ENCODE measurements at places on chromosomes 5 and 9. TPM values are rescaled to one million over a fixed set of nuclear protein-coding genes. Genes with fewer than 3 reads are reported as not detected.

- DNase-seq: no peak
Observed at GRCh38 chr5:159564031-159564430, 233.7 kb upstream of the IL12B start.

- no peak for DNase-seq
Observed at GRCh38 chr9:130766927-130767307, 68.1 kb upstream of the ABL1 start.

GRCh38 chr5:137300411-137301240 lies 198.5 kb downstream of the SPOCK1 start:
- DNase-seq: no peak

DNA sequence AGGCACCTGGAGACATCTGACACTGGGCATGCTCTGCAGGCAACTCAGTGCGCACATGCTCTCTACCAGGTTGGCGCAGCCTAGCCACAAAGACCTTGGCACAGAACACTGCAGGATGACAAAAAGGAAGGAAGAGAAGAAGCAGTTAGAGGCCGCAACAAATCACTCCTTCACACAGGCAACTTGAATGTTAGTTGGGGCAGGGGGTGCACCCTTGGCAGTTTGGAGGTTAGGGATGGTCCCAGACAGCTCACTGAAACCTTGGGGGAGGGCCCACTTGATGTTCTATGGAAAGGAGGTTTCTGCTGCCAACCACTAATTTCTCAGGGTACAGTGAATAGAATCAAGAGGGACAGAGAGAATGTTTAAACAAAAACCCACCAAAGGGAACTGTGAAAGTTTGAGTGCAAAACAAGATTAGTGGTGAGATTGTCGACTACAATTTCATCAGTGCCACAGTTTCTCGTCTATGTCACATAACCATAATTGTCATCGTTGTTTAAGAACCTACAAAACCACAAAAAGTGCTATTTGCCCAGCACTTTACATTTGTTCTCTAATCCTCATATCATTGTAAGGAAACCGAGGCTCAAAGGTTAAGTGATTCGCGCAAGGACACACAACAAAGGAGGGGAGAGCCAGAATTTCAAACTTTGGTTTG lies 48.7 kb downstream of the FBXW11 start:
- DNase-seq: no peak

RNF44 gene
- 54.6 TPM for polyA plus RNA-seq

DNA sequence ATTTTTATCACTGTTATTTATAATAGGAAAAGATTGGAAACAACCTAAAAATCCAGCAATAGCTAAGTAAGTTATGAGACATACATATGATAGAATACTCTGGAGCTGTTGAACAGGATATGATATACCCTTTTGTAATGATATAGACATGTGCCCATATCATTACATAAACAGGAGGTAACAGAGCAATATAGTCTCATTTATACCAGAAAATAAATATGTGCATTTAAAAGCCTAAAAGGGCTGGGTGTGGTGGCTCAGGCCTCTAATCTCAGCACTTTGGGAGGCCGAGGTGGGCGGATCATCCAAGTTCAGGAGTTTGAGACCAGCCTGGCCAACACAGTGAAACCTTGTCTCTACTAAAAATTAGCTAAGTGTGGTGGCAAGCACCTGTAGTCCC lies 2.3 kb upstream of the FABP6 start:
- no peak for DNase-seq

CLINT1 gene
- 145 TPM for polyA plus RNA-seq

PCDHA9 gene
- 0.08 TPM for polyA plus RNA-seq

- DNase-seq: no peak
Observed at GRCh38 chr9:122314165-122314564, 49.5 kb downstream of the MRRF start.

DNA sequence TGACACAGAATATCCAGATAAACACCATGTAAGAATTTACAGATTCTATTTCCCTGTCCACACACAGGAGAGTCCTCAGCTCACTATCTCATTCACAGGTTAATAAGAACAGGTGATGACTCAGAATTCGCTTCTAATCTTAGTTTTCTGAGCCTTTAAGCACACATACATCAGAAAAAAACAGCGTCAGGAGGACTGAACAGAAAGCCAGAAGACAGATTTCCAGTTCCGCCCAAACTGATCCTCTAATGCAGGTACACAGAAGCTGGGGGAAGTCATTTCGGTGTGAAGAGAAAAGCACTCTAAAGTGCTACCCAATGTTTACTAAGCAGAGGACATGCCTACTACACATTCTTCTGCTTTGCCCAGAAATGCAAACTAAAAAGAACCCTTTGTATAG lies 1.6 kb downstream of the CEMIP2 start:
- no peak for DNase-seq

FRRS1L gene
- 2.1 TPM for polyA plus RNA-seq

DNA sequence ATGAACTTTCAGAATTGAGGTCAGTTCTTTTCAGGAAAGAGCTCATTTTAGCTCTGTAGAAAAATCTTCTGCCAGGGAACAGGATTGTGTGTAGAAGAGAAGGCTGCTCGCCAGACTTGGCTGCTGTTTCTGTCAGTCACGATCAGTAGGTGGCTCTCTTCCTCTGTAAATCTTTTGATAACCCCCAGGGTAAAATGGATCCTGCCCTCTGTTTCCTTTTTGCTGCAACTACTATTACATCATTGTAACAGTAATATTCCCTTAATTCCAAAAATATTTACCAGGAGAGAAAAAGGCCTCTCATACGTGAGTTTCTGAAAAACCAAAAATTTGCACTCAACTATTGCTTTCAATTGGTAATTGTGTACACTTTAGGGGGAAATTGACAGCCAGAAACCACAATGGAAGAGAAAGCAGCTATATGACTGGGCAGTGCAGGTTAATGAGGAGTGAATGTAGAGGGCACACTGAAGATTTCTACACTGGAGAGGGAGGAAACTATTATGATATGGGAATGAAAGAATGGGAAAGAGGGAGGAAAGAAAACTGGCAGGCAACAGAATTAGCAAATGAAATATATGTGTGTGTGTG lies 12.3 kb downstream of the IFNA21 start:
- peak; percentile 1 for DNase-seq

- DNase-seq: no peak
Observed at GRCh38 chr9:32782476-32783167, 718 bp upstream of the TMEM215 start.

- no peak for DNase-seq
Observed at GRCh38 chr5:168578538-168579487, at the start of gene PANK3. TSS of gene PANK3 (minus strand) at chr5:168579368. CDS start at chr5:168579283, 85 bp downstream.

CERT1 gene
- polyA plus RNA-seq: 57.1 TPM

- no peak for DNase-seq
Observed at GRCh38 chr5:167903243-167903642, 388.2 kb upstream of the WWC1 start.

PNPLA7 gene
- polyA plus RNA-seq: 2.0 TPM

FAM219A gene
- 14.1 TPM for polyA plus RNA-seq

GRCh38 chr9:119255116-119255515 lies 114.1 kb downstream of the BRINP1 start:
- DNase-seq: no peak

FER gene
- 19.3 TPM for polyA plus RNA-seq

DNA sequence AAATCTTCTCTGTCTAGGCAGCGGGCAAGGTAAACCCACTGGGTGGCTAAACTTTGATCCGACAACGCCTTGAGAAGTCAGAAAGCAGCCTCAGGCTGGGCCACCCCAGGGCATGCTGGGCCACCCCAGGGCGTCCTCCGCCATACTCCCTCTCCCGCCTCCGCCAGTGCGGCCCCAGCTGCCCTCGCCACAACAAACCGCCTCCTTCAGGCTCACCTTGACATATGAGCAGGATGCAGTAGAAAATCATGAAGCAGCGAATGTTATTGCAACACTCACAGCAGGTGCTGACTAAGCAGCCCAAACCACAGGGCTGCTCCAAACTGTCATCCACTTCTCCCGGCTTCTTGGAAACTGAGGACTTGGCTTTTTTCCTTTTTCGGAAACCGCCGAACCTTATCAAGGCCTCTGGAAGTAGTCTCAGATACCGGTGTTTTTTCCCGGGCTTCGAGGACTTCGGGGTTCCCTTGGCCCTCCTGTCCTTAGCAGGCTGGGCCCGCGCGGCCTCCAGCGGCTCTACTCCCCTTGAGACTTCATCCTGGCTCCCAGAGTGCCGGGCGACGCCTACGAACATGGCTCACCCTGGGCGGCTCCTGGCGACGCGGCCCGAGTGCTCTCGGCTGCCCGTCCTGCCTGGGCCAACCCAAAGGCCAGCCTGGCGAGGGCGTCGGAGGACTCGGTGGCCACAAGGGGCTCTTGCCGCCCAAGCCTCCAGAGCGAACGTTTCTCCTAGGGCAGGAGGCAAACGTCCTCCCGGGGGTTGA lies at the start of gene SLCO6A1:
Gene SLCO6A1 (minus strand): TSS at position 731 of the 764 bp plus-strand sequence. CDS start 157 bp downstream, at position 574.
- no peak for DNase-seq

- no peak for DNase-seq
Observed at GRCh38 chr9:107635101-107635802, 145.7 kb upstream of the KLF4 start.

- peak; percentile 40 for DNase-seq
Observed at GRCh38 chr5:148740966-148741742, 85.3 kb upstream of the ADRB2 start.

GRCh38 chr9:133370685-133371084 lies 5.2 kb downstream of the SURF4 start:
- no peak for DNase-seq

DNA sequence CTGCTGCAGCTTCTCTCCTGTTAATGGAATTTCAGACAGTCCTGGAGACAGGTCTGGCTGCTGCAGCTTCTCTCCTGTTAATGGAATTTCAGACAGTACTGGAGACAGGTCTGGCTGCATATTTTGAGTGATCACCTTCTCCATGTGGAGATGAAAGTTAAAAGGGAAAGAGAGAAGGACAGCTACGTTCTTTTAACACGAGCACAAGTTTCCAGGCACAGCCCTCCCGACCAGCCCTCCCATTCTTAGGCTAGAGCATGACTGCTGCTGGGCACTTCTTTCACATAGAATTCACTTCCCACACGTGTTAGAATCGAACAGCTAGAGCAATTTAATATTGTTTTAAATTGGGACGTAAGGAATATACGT lies 133.3 kb upstream of the DMRT1 start:
- DNase-seq: no peak

ACO1 gene
- polyA plus RNA-seq: 49.1 TPM

DNA sequence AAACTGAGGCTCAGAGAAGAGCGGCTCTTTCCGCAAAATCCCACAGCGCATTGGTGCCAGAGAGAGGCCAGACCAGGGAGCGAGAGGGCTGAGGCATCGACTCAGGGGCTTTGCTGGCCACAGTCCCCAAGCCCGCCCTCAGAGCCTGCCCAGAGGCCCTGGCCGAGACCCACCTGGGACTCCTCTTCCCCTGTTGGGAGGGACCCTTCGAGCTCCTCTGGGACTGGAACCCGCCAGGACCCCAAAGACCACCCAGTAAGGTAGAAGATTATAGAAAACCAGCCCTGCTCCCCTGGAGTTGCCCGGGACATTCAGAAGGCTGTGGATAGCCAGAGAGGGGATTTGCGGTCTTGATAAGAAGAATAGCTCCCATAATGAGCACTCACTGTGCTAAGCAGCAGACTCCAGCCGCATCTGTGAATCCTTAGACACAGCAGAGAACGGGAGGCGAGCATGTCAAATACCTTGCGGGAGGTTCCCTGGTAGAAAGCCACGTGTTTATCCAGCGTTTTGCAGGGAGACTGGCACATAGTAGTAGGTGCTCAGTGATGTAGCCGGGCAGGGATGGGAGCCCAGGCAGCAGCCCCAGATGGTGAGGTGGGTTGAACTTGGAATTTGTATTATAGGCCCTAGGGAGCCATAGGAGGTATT lies 651 bp upstream of the AK1 start:
- no peak for DNase-seq

CARTPT gene
- polyA plus RNA-seq: not detected

HCN1 gene
- 0.04 TPM for polyA plus RNA-seq

- DNase-seq: no peak
Observed at GRCh38 chr9:13915591-13916301, 398.2 kb downstream of the NFIB start.

PAPPA gene
- polyA plus RNA-seq: 5.8 TPM

ADGRD2 gene
- 0.19 TPM for polyA plus RNA-seq

GRCh38 chr9:121357011-121357410 lies 13.0 kb downstream of the STOM start:
- no peak for DNase-seq

HAPLN1 gene
- 8.8 TPM for polyA plus RNA-seq

DNA sequence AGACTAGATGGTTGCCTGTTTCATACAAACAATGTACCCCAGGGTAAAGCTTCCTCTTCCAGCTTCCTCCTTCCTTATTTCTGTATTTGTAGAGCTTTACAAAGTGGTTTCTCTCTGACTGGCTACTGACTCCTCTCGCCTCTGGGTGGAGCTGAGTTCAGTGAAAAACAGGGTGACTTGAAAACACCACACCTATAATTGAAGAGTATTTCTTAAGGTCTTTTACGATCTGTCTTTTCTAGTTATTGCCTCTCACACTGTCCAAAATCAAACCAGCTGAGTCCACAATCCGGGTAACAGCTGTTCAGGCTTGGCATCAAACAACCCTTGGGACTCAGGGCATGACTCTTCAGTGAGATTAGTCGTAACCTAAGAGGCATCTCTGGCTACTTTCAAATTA lies 200.4 kb downstream of the ARRDC3 start:
- no peak for DNase-seq

SEMA5A gene
- polyA plus RNA-seq: 32.5 TPM

GRCh38 chr5:176670449-176670848 lies 23.2 kb downstream of the TSPAN17 start:
- no peak for DNase-seq

GRCh38 chr5:100516285-100516684 lies 18.9 kb upstream of the FAM174A start:
- DNase-seq: no peak

DNA sequence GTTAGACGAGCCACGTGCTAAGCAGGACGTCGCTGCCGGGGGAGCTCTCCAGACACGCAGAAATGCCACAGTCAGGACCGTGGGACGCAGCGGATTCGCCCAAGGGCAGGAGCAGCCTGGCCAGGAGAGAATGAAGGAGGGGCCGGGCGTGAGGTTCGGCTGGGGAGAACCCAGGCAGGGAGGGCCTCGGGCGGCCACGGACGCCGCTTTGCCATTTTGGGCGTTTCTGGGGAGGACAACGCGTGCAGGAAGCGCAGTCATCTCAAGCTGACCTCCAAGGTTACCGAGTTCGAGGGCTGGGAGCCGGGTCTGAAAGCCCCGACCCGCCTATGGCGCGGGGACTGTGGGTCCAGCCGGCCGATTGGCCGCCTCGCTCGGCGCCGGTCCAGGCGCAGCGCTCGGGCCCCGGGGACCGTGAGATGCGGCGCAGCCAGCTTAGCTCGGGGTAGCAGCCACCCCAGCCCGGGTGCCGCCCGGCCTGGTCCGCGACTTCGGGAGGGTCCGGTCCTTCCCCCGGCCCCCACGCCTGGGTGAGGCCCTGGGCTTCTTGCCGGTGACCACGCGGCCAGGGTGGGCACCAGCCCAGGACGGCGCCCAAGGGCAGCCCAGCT lies 760 bp upstream of the MAN1B1 start:
- DNase-seq: no peak

ARHGEF28 gene
- 42.6 TPM for polyA plus RNA-seq

- no peak for DNase-seq
Observed at GRCh38 chr5:177458912-177459350, 12.3 kb downstream of the PRR7 start.

- DNase-seq: no peak
Observed at GRCh38 chr5:132090107-132090506, 16.5 kb downstream of the CSF2 start.

GRCh38 chr5:6726006-6726405 lies 12.8 kb downstream of the TENT4A start:
- DNase-seq: no peak

- peak; percentile 1 for DNase-seq
Observed at GRCh38 chr5:140868721-140869554, at the start of gene PCDHA11. TSS of gene PCDHA11 (plus strand) at chr5:140868957. CDS start at chr5:140869104, 147 bp downstream.

- peak; percentile 90 for DNase-seq
Observed at GRCh38 chr5:174419540-174420132, 304.7 kb upstream of the MSX2 start.

Measured in renal pelvis (tissue), 12 donors.